ENCODE measurements at places on chromosomes 13 and 19.

DNA sequence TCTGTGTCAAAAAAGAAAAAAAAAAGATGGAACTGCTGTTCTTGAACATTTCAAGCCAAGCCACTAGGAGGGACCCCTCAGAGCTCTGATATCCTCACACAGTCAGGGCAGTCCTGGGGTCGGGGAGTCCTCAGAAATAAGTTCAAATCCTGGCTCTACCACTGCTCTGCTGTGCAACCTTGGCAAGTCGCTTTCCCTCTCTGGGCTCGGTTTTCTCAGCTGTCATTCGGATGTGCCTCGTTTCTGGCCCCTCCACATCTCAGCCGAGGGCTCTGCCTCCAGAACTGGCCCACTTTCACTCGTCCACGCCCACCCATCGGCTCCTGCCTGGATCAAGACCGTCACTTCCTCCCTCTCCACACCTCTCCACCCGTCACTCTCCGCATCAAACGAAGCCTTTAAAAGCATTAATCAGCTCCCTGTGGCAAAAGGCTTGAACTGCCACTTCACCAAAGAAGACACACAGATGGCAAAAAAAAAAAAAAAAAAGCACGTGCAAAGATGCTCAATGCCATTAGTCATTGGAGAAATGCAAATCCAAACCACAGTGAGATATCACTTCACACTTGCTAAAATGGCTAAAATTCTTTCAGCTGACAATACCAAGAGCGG, 7.4 kb upstream of the ZNRF4 start:
- DNase-seq: no peak

DNA sequence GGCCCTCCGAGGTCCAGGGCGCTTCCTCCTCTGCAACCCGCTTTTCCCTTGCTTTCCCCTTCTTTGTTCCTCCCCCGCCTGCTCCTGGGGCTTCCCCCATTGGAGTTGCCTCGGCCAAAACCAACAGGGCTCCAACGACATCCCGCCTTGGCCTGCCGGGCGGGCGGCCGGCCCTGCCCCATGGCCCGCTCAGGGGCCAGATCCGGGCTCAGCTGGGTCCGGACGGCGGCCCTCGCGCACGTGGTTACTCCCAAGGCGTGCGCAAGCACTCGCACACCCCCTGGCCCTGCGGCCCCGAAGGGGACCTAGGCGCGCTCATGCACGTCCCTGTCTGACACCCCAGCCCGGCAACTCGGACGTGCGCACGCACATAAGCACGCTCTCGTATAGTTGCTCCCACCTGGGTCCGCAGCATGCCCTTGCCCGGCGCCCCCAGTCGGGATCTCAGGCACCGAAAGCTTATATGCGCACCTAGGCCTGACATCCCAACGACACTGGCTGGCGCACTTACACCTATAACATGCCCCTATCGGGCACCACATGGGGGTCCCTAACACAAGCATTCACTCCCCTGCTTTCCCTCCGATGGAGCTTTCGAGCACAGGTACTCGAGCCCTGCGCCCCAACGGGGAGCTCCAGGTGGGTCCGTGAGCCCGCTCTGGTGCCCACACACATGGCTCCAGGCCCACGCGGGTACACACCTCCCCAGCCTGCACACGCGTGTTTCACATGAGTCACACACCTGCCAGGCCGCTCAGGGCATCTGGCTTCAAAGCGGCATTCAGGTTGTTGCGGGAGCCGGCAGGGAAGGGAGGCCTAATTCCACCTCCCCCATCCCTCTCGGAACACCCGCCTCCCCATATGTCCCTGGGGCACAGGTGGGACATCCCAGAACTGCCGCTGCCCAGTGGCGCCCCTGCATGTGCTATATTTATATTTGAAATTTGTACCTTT, 15.0 kb downstream of the NFIX start:
- DNase-seq: no peak

- DNase-seq: no peak
Measured at GRCh38 chr13:43014162-43014561, 9.2 kb upstream of the DNAJC15 start.

DNA sequence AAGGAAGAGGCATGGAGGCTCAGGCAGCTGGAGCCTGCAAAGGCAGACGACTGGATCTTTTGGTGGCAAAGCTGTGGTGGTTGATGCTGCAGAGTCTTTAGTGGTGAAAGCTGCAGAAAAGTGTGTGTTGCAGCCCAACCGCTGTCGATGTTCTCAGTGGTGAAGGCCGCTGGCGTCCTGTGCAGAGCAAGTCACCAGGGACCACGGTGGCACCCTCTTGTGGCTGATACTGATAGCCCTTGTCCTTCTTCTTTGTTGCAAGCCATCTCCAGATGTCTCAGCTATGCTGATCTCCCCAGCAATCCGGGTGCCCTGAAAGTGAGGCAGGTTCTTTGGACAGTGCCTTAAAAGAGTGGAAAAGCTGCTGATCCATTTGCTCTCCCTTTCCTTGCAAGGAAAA, 610.9 kb upstream of the PCDH9 start:
- DNase-seq: no peak

DNA sequence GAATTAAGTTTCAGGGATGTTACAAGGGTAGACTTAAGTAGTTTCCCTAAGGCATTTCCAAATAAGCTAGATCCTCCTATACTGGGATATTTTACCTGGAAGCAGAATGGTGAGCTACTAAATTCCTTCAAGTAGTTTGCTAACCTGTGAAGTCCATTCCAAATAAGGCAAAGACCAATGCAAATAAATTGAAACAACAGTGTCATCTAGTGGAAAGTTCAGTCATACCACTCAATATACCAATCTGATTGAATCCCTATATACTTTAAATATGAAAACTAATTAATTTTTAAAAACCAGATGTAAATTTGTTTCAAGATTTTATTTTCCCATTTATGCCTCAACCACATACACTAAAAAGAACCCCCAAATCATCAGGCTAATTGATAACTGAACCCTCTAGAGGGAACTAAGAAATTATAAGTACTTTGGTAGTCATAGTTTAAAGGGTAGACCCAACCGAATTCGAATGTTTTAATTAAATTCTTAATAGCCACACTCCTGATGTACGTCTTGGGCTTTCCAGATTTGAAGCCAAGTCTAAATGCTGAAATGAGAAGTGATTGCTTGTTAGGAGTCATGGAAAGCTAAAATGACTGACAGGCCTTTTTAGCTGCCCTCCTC, 223.7 kb downstream of the TBC1D4 start:
- peak; percentile 29 for DNase-seq

GRCh38 chr13:20512042-20512683, 13.5 kb downstream of the CRYL1 start:
- DNase-seq: no peak

DNA sequence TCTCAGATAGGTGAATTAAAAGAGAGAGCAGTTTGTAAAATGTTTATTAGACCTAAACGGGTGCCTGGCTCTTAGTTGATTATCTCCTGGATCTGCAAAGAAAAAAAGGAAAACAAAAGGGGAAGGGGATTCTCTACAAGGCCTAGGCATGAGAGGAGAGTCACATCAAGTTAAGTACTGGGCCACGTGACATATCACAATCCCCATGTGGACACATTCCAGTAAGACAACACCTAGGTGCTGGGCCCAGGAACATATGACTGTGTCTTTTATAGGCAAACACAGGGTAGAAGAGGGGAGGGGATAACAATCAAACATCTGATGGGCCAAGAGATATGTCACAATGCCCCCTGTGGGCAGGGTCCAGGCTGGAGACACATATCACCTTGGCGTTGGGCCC, 4.2 kb upstream of the ZNF91 start:
- no peak for DNase-seq

DNA sequence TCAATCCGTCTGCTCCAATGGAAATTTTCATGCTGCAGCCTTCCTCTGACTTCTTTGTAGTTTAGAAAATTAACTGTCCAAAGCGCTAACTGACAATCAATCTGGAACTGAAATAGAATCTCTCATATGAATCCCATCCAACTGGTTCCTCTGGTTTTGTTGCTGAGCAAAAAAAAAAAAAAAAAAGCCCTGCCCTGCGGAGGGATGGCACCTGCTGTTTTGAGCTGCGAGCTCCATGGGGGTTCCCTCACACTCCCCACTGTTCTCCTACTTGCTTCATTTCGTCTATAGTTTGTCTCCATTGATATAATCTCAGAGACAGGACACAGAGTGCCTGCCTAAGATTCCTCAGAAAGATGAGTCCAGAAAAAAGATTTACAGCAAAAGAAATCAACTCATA, 33.4 kb downstream of the FAAP24 start:
- no peak for DNase-seq

- no peak for DNase-seq
Measured at GRCh38 chr19:19106056-19106551, 32.2 kb downstream of the TMEM161A start.

DNA sequence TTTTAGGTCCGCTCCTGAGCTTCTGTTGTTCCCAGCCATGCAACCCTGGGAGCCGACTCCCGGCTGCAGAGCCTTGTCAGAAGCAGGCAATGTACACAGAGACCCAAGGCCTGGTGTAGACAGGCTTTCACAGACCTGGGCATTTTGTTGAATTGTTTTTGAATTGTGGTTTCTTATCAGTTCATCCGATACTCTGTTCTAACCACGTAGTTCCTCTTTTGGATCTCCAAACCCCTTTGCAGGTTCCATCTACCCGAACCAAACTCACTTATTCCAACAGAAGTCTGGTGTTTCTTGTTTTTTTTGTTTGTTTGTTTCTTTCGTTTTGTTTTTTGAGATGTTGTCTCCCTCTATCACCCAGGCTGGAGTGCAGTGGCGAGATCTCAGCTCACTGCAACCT, 6.3 kb upstream of the NLRP2 start:
- DNase-seq: peak; percentile 4

- DNase-seq: peak; percentile 36
Measured at GRCh38 chr19:48874303-48875135, 2.3 kb downstream of the PPP1R15A start.

DNA sequence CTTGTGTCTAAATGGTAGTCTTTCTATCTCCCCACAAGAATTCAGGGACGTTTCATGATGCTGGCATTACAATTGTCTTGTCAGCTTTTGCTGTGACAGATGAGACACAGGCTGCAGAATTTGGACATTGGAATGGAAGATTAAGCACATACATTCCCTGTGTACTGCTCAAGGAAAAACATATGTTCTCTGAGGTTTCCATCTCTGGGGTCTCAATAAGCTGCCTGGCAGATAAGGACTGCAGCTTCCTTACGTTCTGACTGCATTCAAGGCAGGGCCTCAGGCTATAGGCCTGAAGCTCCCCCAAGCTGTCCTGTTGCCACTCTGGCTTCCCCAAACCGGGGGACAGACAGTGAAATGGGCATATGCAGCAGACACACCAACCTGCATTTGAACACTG, 91.3 kb upstream of the KL start:
- no peak for DNase-seq
